ENCODE measurements at places on chromosomes 6 and 20. TPM values are rescaled to one million over a fixed set of nuclear protein-coding genes. Genes with fewer than 3 reads are reported as not detected.

SLC35F1 gene
- 11.3 TPM for total RNA-seq

VPS16 gene
- 25.3 TPM for total RNA-seq

METTL24 gene
- 0.41 TPM for total RNA-seq

KHDRBS2 gene
- total RNA-seq = 3.7 TPM

FAM209B gene
- 0.59 TPM for total RNA-seq

SKIC2 gene
- 47.2 TPM for total RNA-seq

GABRR1 gene
- 0.10 TPM for total RNA-seq

OR2H1 gene
- total RNA-seq = not detected

PKIB gene
- 62.9 TPM for total RNA-seq

MRS2 gene
- 79.1 TPM for total RNA-seq

All from H7 (cell line).